Activated CD8-positive, alpha-beta memory T cell treated with anti-CD3 and anti-CD28 coated beads for 1 hour (primary cell): ENCODE measurements at places on chromosomes 4 and X.

DNA sequence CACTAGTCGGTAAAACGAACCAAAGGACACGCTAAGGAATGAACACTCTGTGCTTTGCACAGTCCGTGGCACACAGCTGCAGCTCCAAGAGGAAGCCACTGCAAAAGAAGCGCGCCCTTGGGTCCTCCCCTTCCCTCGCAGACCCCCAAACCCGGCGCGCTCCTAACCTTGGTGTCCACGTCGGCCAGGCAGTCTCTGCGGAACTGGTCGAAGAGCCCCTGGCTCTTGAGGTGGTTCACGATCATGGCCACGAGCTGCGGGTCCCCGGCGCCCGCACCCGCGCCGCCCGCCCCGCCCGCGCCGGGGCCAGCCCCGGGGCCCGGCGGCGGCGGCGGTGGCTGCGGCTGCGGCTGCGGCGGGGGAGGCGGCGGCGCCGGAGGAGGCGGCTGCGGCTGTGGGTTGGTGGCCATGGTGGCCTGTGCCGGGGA lies 333 bp downstream of the BOD1L1 start:
- DNase-seq, result no peak

- DNase-seq, result no peak
Measured at GRCh38 chr4:118740869-118741268, 55.7 kb downstream of the METTL14 start.

GRCh38 chr4:149801416-149801815 lies 14.2 kb downstream of the IQCM start:
- DNase-seq, result no peak

DNA sequence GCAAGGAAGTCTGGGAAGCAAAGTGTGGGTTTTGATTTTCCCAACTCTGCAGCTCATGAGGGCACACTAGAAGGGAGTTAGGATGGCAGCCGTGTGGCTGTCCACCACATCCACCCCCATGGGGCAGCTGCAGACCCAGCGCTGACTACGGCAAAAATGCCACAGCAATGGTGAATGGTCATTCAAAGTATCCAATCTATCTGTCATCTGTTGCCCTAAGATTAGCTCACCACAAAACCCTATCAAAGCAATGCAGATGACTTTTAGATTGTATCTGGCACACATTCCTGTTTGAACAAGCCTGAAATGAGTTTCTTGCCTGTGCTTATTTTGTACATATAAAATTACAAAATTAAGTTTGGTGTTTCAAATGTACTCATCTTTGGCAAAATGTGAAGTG lies 29.7 kb upstream of the HPSE start:
- no peak for DNase-seq

GRCh38 chr4:2006956-2007653 lies 1.7 kb downstream of the NELFA start:
- DNase-seq, result no peak

DNA sequence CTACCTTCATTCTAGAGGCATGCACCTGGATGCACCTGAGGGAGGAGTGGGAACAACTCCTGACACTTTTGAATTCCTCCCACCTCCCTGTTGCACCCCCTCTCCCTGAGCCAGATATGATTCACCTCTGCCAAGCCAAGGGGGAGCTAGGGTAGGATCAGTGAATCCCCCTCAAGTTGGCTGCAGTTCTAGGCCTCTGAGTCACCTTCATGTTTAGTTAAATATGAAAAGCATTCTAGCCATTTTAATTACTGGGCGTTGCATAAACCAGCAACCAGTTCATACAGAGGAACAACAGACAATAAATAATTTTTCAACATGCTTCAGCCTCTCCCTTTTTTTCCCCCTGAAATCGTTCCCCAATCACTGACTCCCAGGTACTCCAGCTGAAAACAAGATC lies 1440.2 kb downstream of the ADGRL3 start:
- no peak for DNase-seq

DNA sequence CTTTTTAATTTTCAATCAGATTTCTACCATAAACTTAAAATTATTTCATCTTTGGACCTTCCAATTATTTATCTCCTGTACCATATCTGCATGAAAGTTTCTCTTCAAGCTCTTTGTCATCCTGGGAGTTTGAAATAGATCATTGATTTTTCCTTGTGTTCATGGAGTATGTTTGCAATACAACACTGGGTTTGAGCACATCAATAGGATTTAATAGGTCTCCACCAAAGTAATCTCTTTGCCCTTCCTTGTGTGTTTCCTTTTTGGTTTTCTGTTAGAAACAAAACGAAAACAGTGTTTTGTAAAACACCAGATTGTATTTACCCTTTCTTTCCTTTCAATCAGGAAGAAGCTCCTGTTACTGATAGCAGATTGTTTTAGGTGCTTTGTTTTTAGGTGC lies 11.9 kb downstream of the FMR1 start:
- DNase-seq, result no peak

DNA sequence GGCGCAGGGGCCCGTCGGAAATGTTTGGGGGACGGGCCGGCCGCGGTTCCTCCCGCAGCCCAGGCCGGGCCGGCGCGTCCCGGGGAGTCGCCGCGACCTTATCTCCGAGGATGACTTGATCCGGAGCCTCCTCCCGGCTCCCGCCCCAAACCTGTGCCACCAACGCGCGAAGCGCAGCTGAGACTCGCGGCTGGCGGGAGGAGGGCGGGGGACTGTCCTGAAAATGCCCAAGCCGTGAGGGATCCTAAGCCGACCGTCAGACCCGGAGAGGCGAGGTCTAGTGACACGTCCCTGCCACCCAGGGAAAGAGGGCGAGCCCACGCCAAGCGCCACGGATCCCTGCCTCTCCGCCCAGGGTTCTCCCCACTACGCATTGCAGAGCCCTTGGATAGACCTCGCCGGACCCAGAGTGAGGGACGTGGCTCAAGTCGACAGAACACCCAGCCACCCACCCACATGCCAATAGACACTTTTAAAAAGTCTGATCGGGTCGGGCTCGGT lies 26.9 kb downstream of the UTP14A start:
- DNase-seq, result no peak

DNA sequence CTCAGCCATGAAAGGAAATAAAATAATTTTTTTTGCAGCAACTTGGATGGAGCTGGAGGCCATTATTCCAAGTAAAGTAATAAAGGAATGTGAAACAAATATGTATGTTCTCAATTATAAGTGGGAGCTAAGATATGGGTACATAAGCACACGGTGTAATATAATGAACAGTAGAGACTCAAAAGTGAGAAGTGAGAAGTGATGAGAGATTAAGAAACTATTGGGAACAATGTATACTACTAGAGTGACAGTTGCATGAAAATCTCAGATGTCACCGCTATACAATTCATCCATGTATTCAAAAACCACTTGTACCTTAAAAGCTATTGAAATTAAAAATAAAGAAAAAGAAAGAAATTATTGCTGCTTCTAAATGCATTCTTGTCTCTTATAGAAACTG lies 182.9 kb upstream of the TACR3 start:
- no peak for DNase-seq

- no peak for DNase-seq
Measured at GRCh38 chr4:150418757-150419410, 163.1 kb upstream of the MAB21L2 start.

- DNase-seq, result no peak
Measured at GRCh38 chr4:164779811-164780216, 25.9 kb downstream of the SMIM31 start.

DNA sequence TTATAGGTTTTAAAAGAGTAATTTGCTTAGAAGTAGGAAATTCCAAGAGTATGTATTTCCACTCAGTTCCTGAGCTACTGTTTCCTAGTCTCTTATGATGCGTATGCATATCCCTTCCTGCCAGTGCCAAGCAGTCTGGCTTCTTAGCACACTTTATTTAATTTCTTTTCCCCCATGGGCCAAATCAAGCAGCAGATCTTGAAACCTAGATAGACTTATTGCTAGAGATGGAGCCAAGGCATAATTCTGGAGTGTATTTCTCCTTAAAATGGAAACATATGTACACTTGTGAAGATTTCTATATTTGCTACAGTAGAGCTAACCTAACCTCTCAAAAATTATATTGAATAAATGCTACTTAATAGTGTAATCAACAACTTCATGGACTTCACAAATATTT lies 2337.6 kb downstream of the PCDH7 start:
- DNase-seq, result no peak

DNA sequence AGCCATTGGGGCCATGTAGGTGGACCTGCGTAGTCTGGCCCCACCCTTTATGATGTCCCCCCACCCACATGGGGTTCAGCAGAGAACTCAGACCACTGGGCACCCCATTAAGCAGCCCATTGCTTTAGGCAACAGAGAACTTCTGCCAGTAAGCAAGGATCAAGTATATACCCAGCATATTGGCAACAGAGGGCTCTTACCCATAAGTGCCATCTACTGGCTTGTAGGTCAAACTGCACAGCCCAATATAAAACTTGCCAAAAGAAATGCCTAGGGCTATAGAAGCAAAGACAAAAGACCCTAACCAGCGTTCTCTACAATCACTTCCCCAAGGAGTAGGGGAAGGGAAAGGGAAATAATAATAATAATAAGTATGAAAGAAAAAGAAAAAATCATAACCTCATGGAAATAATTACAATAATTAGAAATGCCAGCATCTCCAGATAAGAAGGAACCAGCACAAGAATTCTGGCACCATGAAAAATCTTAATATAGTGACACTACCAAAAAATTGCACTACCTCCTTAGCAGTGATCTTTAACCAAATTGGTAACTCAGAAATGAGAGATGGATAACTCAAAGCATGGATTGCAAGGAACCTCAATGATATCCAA lies 1090.7 kb downstream of the FAT4 start:
- no peak for DNase-seq

GRCh38 chr4:81757691-81758090 lies 286.0 kb upstream of the RASGEF1B start:
- no peak for DNase-seq

GRCh38 chr4:6109842-6110560 lies 90.3 kb downstream of the JAKMIP1 start:
- DNase-seq, result no peak

GRCh38 chrX:136255541-136255940 lies 4.3 kb upstream of the MAP7D3 start:
- no peak for DNase-seq

DNA sequence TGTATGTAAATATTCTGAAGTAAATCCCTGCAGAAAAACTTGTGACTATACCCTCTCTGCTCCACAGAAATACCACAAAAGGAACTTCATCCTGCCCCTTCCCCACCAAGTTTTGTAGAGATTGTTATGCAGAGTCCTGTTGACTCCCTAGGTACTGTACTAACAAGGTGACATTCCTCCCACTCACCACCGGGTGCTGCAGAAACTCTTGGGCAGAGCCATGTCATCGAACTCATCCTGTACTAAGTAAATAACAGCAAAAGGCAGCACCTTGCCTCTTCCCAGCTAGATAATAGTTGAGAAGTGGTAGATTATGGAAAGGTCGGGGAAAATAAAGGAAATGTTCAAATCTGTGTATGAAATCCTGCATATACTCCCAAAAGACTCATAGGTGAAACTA lies 233.3 kb downstream of the STPG2 start:
- no peak for DNase-seq

- no peak for DNase-seq
Measured at GRCh38 chrX:79721234-79721633, 293.3 kb upstream of the TBX22 start.

DNA sequence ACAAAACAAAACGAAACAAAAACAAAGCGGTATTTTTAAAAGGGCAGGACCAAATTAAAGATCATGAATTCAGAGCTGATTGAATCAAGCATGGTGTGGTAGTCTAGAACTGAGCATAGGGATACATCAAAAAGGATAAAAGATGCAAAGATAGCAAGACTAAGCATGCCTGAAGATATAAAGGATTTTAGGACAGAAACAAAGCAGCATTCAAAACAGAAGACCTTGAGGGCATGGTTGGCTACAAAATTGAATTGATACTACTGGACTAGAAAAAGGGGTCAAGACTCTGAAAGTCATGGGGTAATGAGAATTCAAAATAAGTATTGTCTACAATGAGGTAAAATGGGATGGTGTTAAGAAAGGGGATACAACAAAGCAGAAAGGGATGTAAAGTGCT lies 41.6 kb downstream of the RAB33A start:
- no peak for DNase-seq

GRCh38 chr4:83149865-83150652 lies 35.5 kb upstream of the PLAC8 start:
- no peak for DNase-seq

GRCh38 chr4:108352664-108353308 lies 184.1 kb upstream of the LEF1 start:
- DNase-seq, result no peak

DNA sequence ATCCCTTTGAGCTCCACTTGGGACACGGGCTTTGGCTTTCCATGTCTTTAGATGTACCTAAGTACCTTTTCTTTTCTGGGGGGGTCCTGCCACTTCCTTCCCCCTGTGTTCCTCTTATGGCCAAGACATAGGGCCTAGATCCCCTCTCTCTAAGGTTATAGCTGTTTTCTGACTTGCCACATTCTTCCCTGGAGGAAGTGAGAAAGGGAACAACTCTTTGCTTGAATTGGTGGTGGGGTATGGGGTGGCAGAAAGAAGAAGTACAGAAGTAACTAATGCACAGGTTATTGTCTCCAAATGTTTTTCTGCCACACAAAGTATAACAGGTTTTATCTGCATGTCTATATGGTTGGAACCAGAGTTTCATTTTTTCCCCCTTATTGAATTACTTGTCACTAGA lies 29.7 kb upstream of the DIPK2B start:
- no peak for DNase-seq

DNA sequence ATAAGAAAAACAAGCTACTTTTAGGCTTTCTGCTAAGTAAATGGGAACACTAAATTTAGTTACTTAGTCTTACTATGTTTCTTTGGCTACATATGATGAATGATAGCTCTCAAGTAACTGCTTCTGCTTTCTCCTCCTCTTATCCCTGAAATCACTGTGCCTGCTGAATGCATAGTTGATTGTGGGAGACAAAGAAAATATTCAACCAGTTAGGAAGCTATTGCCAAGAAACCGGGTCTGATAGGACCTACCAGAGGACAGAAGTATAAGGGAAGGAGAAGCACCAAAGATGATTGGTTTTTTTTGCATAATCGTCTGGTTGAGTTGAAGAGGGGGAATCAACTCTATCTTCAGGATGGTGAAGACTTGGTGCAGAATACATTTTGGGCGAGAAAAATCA lies 28.0 kb upstream of the NDUFC1 start:
- DNase-seq, result no peak

DNA sequence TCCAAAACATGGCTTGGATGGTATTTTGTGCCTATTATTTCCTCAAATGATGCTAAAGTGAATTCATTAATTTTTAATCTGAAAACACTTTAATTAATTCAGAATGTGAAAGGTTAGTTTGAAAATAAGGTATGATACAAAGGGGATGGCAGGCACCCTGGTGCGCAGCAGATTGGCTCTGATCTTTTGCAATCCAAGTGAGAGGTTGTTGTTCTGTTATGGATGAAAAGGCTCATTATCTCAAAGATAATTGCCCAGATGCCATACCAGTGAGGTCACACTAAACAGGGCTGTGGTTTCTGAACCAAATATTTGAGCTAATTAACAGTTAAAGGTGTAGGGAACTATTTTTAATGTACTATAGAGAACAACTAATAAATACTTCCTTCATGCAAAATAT lies 504.9 kb downstream of the RAPGEF2 start:
- DNase-seq, result no peak

- no peak for DNase-seq
Measured at GRCh38 chrX:48908600-48908999, 2.8 kb downstream of the SLC35A2 start.
